ENCODE measurements at places on chromosomes 16 and 17. TPM values are rescaled to one million over a fixed set of nuclear protein-coding genes. Genes with fewer than 3 reads are reported as not detected.

GRCh38 chr16:79845734-79846135, 245.2 kb upstream of the MAF start:
- no peak overlapping the region for H3K27ac ChIP-seq
- DNase-seq: no peak
- H3K4me3 ChIP-seq: no peak overlapping the region

DOC2A gene
- 2.6 TPM for total RNA-seq

- H3K27me3 ChIP-seq: no peaks in the 10 kb centered on the region
- H3K36me3 ChIP-seq: no peaks in the 10 kb centered on the region
- H3K27ac ChIP-seq: no peak overlapping the region
- H3K4me3 ChIP-seq: no peak overlapping the region
- peaks cover 22% of the 10 kb centered on the region for H3K4me1 ChIP-seq
- DNase-seq: peak; percentile 12
These were observed 1.0 kb upstream of the GLG1 start for GRCh38 chr16:74607962-74608356.

ZNF764 gene
- 10.6 TPM for total RNA-seq

- no peak for DNase-seq
- H3K27me3 ChIP-seq: no peaks in the 10 kb centered on the region
- H3K36me3 ChIP-seq: peaks cover 64% of the 10 kb centered on the region
- no peak overlapping the region for H3K4me3 ChIP-seq
- H3K27ac ChIP-seq: no peak overlapping the region
These were observed 12.0 kb upstream of the EVPL start for GRCh38 chr17:76039121-76039520.

DNA sequence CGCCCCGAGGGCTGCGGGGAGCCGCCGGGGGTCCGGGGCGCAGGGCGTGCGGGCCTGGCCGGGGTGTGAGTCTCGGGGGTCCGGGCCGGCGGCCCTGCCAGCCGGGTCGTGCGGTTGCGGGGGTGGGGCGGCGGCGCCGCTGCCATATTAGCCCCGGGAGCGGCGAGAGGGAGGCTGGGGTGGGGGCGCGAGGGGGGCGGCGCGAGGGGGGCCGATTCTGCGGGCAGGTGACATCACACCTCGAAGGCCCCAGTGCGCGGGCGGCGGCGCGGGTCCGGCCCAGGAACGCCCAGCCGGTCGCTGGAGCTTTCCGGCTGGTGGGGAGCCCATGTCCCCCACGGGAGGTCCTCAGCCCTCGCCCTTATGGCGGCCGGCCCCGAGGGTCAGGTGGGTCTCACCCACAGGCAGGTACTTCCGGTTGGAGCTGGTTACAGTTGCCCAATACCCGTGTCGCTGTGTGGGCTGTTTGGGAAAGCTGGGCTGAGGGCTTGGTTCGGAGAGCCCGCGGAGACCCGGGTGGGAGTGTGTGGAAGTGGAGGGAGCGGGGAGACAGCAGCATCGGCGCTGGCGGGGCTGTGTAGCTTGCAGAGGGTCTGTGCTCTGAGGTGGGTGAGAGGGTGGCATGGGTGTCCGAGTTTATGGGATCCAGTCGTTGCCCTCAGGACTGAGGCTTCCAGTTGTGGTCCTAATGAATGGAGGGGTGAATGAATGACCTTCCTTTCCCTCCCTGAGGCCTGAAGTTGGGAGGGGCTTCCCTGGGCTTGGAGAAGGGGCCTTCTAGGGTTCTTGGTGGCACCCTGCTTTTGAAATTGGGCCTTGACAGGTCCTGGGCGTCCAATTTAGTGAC, 804 bp downstream of the ATP6V0C start:
- peak overlapping the region; percentile 88 for H3K4me3 ChIP-seq
- peak overlapping the region; percentile 97 for H3K27ac ChIP-seq
- H3K4me1 ChIP-seq: peaks cover 59% of the 10 kb centered on the region
- H3K27me3 ChIP-seq: no peaks in the 10 kb centered on the region
- H3K36me3 ChIP-seq: peaks cover 7% of the 10 kb centered on the region
- DNase-seq: peak; percentile 85

NTN1 gene
- total RNA-seq: 4.1 TPM

HIC1 gene
- total RNA-seq: 20.8 TPM

GRCh38 chr17:45171338-45172231, 9.9 kb downstream of the HEXIM2 start:
- peak; percentile 71 for DNase-seq
- peak overlapping the region; percentile 20 for H3K4me3 ChIP-seq
- no peaks in the 10 kb centered on the region for H3K36me3 ChIP-seq
- H3K27ac ChIP-seq: peak overlapping the region; percentile 85

DNA sequence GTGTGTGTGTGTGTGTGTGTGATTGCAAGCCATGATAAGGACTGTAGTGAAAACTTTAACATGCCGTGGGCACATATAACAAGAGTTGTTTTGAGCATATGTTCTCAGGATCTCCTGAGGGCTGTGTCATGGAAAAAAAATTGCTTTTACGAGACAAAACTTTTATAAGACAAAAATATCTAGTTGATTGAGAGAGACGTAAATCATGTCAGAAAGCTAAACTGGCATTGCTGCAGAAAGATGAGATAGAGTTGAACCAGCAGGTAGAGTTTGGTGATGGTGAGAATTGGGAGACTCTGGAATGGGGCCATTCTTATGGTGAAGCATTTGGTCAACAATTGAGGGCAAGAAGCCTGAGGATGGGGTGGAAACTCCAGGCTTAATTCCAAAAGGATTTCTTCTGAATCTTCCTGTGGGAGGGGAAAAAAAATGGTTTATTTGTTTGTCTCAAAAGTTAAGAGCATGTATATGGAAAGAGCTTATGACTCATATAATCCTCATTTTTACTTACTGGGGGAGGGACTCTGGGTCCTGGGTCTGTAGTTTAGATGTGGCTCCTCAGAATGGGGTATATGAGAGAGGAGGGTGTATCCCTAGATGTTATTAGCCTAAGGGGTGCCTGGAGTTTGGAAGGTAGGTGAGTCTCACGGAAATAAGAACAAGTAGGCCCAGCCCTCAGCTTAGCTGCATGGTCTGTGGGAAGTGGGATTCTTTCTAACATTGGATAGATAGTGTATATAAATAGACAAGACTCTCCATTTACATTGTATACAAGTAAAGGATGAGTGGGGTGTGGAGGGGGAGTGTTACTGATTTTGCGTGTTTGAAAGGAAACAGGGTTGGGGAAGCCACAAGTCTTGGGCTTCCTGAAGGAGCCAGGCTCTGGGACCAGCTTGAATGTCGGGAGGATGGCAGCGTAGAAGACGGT, 7.1 kb downstream of the MINK1 start:
- H3K36me3 ChIP-seq: no peaks in the 10 kb centered on the region
- H3K4me3 ChIP-seq: no peak overlapping the region
- H3K27me3 ChIP-seq: no peaks in the 10 kb centered on the region
- DNase-seq: no peak
- no peak overlapping the region for H3K27ac ChIP-seq

DNA sequence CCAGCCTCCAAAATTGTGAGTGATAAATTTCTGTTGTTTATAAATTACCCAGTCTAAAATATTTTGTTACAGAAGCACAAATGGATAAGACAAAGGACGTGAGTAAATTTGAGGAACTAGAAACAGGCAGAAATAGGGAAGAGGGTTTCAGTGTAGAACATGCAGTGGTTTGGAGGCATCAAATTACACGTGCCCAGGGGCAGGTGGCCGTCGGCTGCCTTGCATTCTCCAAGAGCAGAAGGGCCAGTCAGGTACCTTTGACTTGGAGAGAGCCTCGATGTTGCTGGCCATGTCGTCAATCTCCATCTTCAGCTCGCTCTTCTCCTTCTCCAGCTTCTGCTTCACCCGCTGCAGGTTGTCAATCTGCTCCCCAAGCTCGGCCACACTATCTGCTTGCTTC, 54.3 kb downstream of the MYH13 start:
- no peak for DNase-seq
- H3K36me3 ChIP-seq: no peaks in the 10 kb centered on the region
- no peaks in the 10 kb centered on the region for H3K4me1 ChIP-seq
- peaks cover 9% of the 10 kb centered on the region for H3K27me3 ChIP-seq

DNA sequence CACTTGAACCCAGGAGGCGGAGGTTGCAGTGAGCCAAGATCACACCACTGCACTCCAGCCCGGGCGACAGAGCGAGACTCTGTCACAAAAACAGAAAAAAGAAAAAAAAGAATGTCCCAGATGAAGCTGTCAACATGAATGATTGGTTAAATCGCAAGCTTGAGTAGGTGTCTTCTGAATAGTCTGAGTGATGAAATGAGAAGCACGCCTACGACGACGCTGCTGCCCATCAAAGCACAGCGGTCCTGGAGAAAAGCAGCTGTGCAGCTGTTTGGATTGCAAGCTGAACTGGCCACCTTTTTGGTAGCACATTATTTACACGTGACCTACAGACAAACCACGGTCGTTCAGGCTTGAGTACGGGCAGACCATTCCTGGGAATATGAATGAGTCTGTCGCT, 12.5 kb downstream of the ADCY9 start:
- H3K27me3 ChIP-seq: no peaks in the 10 kb centered on the region
- no peak overlapping the region for H3K4me3 ChIP-seq
- peaks cover 4% of the 10 kb centered on the region for H3K4me1 ChIP-seq
- H3K27ac ChIP-seq: no peak overlapping the region
- no peak for DNase-seq
- H3K36me3 ChIP-seq: peaks cover 3% of the 10 kb centered on the region

DNA sequence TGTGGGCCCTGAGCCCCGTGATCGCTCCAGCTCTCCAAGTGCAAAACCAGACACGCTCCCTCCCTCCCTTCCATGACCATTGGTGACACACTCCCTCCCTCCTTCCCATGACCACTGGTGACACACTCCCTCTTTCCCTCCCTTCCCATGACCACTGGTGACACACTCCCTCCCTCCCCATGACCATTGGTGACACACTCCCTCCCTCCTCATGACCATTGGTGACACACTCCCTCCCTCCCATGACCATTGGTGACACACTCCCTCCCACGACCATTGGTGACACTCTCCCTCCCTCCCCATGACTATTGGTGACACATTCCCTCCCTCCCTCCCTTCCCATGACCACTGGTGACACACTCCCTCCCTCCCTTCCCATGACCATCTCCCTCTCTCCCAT, 56.3 kb downstream of the LMF1 start:
- no peak overlapping the region for H3K4me3 ChIP-seq
- H3K36me3 ChIP-seq: no peaks in the 10 kb centered on the region
- H3K27ac ChIP-seq: no peak overlapping the region
- H3K27me3 ChIP-seq: no peaks in the 10 kb centered on the region

DNA sequence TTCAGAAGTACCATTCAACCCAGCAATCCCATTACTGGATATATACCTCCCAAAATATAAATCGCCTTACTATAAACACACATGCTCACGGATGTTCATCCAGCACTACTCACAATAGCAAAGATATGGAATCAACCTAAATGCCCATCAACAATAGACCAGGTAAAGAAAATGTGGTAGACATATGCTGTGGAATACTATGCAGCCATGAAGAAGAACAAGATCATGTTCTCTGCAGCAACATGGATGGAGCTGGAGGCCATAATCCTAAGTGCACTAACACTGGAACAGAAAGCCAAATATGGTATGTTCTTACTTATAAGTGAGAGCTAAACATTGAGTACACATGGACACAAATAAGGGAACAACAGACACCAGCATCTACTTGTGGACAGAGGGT, 7.8 kb downstream of the ALOX15 start:
- no peak for DNase-seq
- H3K27me3 ChIP-seq: peaks cover 16% of the 10 kb centered on the region
- H3K4me1 ChIP-seq: no peaks in the 10 kb centered on the region
- no peak overlapping the region for H3K4me3 ChIP-seq
- H3K27ac ChIP-seq: no peak overlapping the region
- no peaks in the 10 kb centered on the region for H3K36me3 ChIP-seq

GRCh38 chr16:88507231-88507743, 54.2 kb downstream of the ZFPM1 start:
- no peak overlapping the region for H3K4me3 ChIP-seq
- no peaks in the 10 kb centered on the region for H3K36me3 ChIP-seq
- no peak overlapping the region for H3K27ac ChIP-seq
- DNase-seq: no peak
- no peaks in the 10 kb centered on the region for H3K27me3 ChIP-seq

DNA sequence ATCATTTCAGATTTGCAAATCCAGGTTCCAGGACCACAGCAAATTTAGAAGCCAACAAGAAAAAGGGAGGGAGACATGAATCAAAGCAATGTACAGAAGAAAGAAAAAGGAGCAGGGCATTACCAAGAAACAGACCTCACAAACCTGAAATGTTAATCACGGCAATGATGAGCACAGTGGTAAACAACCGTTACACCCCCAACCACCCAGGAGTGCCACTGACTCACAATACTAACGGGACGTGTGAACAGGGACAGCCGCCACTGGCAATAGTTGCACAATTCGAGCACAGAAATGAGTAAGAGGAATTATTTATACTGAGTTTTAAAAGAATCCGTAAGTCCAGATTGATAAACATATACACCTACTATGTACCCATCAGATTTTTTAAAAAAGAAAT, 13.8 kb downstream of the USP22 start:
- H3K27me3 ChIP-seq: no peaks in the 10 kb centered on the region
- DNase-seq: no peak
- no peak overlapping the region for H3K4me3 ChIP-seq
- peaks cover 41% of the 10 kb centered on the region for H3K4me1 ChIP-seq

DNA sequence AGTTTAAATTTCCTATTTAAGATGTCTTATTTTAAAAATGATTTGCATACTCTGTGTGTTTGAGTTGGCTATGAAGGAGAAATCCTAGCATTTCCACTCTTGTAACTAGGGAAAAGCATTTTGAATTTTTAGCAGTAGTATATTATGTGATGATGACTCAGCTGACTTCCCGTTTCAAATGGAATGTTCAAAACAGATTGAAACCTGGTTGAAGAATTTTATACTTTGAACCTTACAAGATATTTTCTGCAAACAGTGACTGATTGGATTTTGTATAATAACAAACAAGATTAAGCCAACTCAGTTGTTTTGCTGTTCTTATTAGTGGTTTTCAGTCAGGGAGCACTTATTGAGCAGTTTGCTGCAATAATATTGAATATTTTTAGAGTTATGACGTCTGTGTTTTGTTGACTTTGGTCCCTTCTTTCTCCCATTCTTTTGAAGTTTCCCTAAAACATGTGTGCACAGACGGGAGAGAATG, 8.0 kb downstream of the TNRC6A start:
- H3K36me3 ChIP-seq: peaks cover 7% of the 10 kb centered on the region
- H3K4me3 ChIP-seq: no peak overlapping the region
- H3K4me1 ChIP-seq: peaks cover 90% of the 10 kb centered on the region
- H3K27me3 ChIP-seq: no peaks in the 10 kb centered on the region
- H3K27ac ChIP-seq: peak overlapping the region; percentile 19

RAB26 gene
- total RNA-seq: 0.67 TPM

GRCh38 chr17:55751720-55752250, 934 bp downstream of the PCTP start:
- H3K27ac ChIP-seq: peak overlapping the region; percentile 88
- peak overlapping the region; percentile 85 for H3K4me3 ChIP-seq
- peaks cover 13% of the 10 kb centered on the region for H3K4me1 ChIP-seq
- H3K36me3 ChIP-seq: peaks cover 5% of the 10 kb centered on the region
- no peak for DNase-seq
- no peaks in the 10 kb centered on the region for H3K27me3 ChIP-seq

- H3K4me3 ChIP-seq: no peak overlapping the region
- peaks cover 33% of the 10 kb centered on the region for H3K4me1 ChIP-seq
- no peaks in the 10 kb centered on the region for H3K36me3 ChIP-seq
- no peaks in the 10 kb centered on the region for H3K27me3 ChIP-seq
These were observed 222.8 kb upstream of the TNRC6C start for GRCh38 chr17:77735566-77736198.

All from upper lobe of right lung (tissue), 1 donor.